ENCODE measurements at places on chromosomes 16 and 17.

- peaks cover 39% of the 10 kb centered on the region for H3K4me1 ChIP-seq
- peaks cover 41% of the 10 kb centered on the region for H3K36me3 ChIP-seq
- no peak for DNase-seq
- H3K4me3 ChIP-seq, result peak overlapping the region; percentile 90
These were observed 3.0 kb upstream of the ACTG1 start for GRCh38 chr17:81515530-81516041.

- H3K4me3 ChIP-seq, result no peak overlapping the region
- peaks cover 23% of the 10 kb centered on the region for H3K4me1 ChIP-seq
- DNase-seq, result no peak
- H3K36me3 ChIP-seq, result peaks cover 41% of the 10 kb centered on the region
- no peaks in the 10 kb centered on the region for H3K27me3 ChIP-seq
These were observed 85.7 kb downstream of the NCOR1 start for GRCh38 chr17:16129441-16130205.

DNA sequence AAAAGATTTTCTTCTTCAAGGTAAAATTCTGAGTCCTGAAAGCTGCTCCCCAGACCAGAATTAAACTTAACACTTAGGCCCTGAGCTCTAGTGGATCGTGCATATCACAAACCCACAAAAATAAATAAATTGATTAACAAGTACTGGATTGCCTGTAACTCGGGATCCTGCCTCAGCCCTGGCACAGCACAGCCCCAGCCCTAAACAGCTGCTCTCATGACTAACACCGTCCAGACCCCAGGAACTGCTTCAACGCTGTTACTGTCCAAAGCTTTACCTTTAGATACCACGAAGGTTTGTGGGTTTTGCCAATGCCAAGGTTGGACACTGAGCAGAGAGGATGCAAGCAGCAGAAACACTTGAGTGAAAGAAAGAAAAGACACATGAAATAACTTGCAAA is 172.5 kb downstream of the COPRS start:
- DNase-seq, result no peak
- no peaks in the 10 kb centered on the region for H3K4me1 ChIP-seq
- H3K36me3 ChIP-seq, result no peaks in the 10 kb centered on the region
- H3K27me3 ChIP-seq, result peaks cover 17% of the 10 kb centered on the region
- H3K4me3 ChIP-seq, result no peak overlapping the region

- H3K27ac ChIP-seq, result no peak overlapping the region
- DNase-seq, result no peak
- H3K4me1 ChIP-seq, result no peaks in the 10 kb centered on the region
- no peaks in the 10 kb centered on the region for H3K36me3 ChIP-seq
These were observed 1096.1 kb upstream of the EEF2KMT start for GRCh38 chr16:6193718-6194117.

GRCh38 chr17:81518785-81519283 is 6.2 kb upstream of the ACTG1 start:
- no peaks in the 10 kb centered on the region for H3K27me3 ChIP-seq
- DNase-seq, result no peak
- H3K27ac ChIP-seq, result no peak overlapping the region
- H3K4me3 ChIP-seq, result peak overlapping the region; percentile 52
- peaks cover 12% of the 10 kb centered on the region for H3K36me3 ChIP-seq

- H3K27me3 ChIP-seq, result no peaks in the 10 kb centered on the region
- peak overlapping the region; percentile 65 for H3K4me3 ChIP-seq
- no peak for DNase-seq
- peaks cover under 1% of the 10 kb centered on the region for H3K36me3 ChIP-seq
- H3K4me1 ChIP-seq, result peaks cover 17% of the 10 kb centered on the region
- H3K27ac ChIP-seq, result no peak overlapping the region
These were observed 667 bp upstream of the KIF19 start for GRCh38 chr17:74325376-74325742.

DNA sequence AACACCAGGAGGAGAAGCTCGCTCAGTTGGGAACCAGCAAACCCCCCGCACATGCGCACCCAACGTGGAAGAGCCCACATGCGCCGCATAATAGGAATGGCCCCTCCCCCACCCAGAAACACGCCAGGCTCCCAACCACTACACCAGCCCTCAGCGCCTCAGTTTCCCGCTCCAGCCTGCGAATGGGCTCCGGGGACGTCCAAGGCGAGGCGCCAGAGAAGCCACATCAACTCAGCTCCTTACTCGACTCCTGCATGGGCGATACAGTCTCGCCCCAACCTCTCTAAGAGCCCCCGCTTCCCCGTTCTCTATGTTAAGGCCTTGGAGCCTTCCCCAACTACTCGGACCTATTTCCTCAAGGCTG is 504 bp downstream of the SRSF1 start:
- peaks cover 33% of the 10 kb centered on the region for H3K4me1 ChIP-seq
- DNase-seq, result peak; percentile 29
- peak overlapping the region; percentile 100 for H3K4me3 ChIP-seq
- H3K27me3 ChIP-seq, result no peaks in the 10 kb centered on the region

DNA sequence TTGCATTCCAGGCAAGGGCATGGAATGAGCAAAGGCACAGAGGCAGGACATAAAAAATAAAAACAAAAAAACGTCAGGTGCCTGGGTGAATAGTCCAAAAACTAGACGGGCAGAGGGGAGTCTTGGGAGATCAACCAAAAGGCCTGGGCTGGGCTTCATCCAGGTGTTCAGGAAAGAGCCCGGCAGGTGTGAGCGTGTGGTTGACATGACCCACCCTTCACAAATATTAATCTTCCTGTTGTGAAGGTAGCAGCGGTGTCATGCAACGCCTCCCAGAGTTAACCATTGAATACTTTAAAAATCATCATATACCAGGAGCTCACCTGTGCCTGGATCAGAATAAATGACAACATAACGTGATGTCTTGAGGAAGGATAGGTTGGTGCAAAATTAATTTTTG is 90.6 kb downstream of the USP22 start:
- no peak for DNase-seq
- H3K27ac ChIP-seq, result no peak overlapping the region
- H3K36me3 ChIP-seq, result no peaks in the 10 kb centered on the region
- H3K27me3 ChIP-seq, result peaks cover 63% of the 10 kb centered on the region
- no peak overlapping the region for H3K4me3 ChIP-seq

DNA sequence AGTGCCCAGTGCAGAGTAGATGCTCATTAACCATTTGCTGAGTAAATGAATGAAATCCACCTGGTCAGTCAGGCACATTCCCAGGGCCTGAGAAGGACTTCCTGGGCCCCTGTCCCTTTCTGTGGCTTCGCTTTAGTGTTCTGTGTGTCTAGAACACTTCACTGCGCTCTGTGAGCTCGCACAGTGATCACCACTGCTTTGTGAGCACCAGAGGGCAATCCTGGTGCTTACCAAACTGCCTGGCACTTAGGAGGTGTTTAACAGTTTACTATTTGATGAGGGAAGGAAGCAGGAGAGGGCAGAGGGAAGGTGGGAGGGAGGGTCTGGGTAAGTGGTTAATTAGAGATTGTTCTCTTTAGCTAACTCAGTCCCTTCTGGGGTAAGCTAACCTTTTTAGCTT is 26.2 kb downstream of the SALL1 start:
- H3K36me3 ChIP-seq, result no peaks in the 10 kb centered on the region
- H3K4me1 ChIP-seq, result no peaks in the 10 kb centered on the region
- H3K4me3 ChIP-seq, result no peak overlapping the region
- H3K27ac ChIP-seq, result no peak overlapping the region
- H3K27me3 ChIP-seq, result peaks cover 1% of the 10 kb centered on the region

DNA sequence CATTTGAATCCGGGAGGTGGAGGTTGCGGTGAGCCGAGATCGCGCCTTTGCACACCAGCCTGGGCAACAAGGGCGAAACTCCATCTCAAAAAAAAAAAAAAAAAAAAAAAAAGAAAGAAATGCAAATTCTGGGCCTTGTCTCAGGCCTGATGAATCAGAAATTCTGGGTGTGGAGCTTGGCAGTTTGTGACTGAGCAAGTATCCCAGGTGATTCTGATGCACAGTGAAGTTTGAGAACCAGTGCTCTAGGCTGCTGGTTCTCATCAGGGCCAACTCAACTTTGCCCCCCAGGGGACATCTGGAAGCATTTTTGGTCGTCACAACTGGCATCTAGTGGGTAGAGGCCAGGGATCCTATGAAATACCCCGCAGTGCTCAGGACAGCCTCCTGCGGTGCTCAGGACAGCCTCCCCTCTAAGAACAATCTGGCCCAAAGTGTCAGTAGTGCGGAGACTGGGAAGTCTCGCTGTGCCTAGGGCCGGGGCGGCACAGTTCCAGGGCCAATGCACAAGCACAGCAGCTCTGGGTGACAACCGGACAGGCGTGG is 55.9 kb downstream of the SDK2 start:
- peaks cover 23% of the 10 kb centered on the region for H3K4me1 ChIP-seq
- H3K36me3 ChIP-seq, result no peaks in the 10 kb centered on the region
- H3K27ac ChIP-seq, result no peak overlapping the region
- DNase-seq, result no peak

- no peaks in the 10 kb centered on the region for H3K36me3 ChIP-seq
- H3K4me3 ChIP-seq, result no peak overlapping the region
- no peaks in the 10 kb centered on the region for H3K27me3 ChIP-seq
- DNase-seq, result no peak
- H3K27ac ChIP-seq, result no peak overlapping the region
- no peaks in the 10 kb centered on the region for H3K4me1 ChIP-seq
These were observed 146.1 kb upstream of the TOM1L1 start for GRCh38 chr17:54754560-54754959.
